Activated CD8-positive, alpha-beta memory T cell treated with anti-CD3 and anti-CD28 coated beads for 4 hours (primary cell): ENCODE measurements at places on chromosomes 16 and 17.

- DNase-seq, result no peak
These were observed 66.4 kb downstream of the PRKCB start for GRCh38 chr16:23902034-23902747.

- no peak for DNase-seq
These were observed 15.4 kb upstream of the HELZ start for GRCh38 chr17:67260170-67260987.

DNA sequence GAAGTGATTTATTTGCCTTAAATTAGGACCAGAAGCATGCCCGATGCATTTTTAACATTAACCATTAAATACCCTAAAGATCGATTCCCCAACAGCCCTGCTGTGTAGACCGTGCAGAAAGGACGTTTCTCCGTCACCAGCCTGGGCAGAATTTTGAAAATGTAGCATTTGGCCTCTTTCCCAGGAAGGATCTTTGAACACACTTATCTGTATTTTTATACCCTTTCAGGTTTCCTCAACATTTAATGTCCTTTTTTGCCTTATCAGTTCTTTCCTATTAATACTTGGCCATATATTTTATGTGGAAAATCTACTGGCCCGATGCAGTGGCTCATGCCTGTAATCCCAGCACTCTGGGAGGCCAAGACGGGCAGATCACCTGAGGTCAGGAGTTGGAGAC, 54.6 kb upstream of the ZNF750 start:
- no peak for DNase-seq

DNA sequence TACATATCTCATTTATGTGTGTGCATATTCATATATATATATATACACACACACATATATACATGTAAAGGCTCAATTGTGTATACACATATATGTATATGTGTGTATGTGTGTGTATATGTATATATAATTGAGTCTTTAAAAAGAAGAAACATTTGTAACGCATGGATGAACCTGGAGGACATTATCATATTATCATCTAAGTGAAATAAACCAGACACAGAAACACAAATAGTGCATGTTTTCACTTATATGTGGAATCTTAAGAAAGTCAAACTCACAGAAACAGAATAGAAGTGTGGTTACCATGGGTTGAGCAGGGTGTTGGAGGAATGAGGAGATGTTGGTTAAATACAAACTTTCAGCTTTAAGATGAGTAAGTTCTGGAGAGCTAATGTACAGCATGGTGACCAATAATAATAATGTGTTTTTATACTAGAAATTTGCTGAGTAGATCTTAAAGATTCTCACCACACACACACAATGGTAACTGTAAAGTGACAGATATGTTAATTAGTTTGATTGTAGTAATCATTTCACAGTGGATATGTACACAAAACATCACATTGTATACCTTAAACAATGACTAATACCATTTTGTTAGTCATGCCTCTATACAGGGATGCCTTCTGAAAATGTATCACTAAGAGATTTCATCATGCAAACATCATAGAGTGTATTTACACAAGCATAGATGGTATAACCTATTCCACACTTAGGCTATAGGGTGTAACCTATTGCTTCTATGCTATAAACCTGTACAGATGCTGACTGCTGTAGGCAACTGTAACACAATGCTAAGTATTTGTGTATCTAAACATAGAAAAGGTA, 132.6 kb upstream of the CACNG5 start:
- DNase-seq, result no peak
